ENCODE measurements at places on chromosomes 1 and 21.

DNA sequence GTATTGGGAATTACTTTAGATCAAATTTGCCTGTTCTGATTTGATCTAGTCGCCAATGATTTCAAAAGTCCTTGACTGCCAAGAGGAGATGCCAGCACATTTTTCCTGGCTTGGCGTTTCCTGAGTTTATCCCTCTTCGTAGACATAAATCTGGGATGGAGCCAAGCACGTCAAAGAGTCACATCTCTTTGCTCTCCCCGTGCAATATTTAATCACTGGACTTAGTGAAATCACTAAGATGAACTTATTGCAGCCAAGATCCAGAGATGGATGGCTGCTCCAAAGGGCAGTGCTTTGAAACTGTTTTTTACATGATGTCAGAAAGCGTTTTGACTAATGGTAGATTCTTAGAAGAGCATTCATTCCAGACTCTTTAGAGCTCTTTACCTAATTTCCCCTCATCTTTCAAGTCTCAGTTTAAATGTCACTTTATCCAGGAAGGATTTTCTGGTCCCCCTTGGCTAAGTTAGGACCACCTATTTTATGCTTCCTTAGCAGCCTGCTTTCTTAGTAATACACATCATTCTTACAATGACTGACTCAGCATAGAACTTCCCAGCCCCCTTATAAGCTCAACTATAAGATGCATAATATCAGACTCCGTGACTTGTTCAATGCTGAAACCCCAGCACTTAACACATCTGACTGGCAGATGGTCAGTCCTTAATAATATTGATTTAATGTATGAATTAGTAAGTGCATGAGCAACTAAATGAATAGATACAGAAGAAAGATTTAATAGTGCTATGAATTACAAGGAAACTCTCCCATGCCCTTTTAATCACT is 94.4 kb upstream of the GREM2 start:
- no peak for DNase-seq

DNA sequence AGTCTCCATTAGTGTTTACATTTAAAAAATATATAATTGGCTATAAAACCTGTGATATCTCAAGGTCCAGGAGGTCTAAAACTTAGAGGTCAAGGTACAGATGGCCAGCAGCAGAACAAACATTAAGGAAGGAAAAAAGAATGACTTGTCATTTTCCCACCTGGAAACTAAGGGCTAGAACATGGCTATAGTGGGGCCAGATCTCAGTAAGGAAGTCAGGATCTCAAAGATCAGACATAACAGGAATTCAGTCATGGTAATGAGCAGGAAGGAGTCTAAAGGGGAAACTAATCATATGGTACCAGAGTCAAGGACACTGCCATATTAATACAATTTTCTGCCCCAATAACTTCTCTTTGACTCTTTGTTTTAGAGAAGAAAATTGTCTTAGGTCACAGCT is 1018.8 kb downstream of the PLA2G4A start:
- DNase-seq: no peak

- DNase-seq: no peak
Observed at GRCh38 chr1:190250368-190250767, 227.3 kb downstream of the BRINP3 start.

DNA sequence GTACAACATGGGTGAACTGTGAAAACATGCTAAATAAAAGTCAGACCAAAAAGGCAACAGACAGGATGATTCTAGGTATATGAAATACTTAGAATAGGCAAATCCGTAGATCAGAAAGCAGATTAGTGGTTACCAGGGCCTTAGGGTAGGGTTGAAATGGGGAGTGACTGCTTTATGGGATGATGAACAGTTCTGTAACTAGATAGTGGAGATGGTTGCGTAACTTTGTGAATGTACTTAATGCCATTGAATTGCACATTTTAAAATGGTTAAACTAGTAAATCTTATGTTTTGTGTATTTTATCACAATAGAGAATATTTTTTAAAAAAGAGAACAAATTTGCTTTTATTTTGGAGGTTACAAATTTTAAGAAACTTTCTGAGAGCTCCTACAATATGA is 17.4 kb downstream of the ZNF326 start:
- DNase-seq: no peak

DNA sequence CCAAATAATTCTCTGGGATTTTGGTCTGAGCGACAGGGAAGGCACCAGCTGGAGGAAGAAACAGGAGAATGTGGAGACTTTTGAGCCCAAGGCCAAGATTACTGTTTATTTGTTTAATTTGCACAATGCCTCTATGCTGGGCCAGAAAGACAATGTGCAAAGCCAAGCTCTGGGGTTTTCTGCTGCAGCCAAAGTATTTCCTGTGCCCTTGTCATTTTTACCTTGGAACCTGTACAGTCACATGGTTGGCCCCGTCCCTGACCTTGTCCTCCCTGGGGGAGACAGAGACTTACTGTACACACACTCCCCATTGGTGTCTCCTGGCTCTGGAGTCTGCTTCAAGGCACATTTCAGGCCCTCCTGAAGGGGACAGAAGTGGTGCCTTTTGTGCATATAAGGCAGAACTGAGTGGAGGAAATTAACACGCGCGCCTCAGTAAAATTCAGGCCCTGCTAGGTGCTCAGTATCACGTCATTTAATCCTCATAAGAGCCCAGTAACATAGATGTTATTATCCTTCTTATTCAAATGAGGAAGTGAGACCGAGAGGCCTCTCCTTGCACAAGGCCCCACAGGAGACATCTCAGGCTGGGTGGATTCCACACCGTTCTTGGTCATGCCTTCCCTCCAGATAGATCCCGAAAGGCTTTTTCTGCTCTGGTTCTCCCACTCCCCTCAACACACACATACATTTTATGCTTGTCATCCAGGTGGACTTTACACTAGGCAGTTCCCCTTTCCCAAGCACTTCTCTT is 21.1 kb downstream of the C1orf115 start:
- no peak for DNase-seq

Data from NCI-H2029 (cell line).